Stomach (tissue), 19 donors: ENCODE measurements at places on chromosomes 3 and 15. TPM values are rescaled to one million over a fixed set of nuclear protein-coding genes. Genes with fewer than 3 reads are reported as not detected.

- no peak overlapping the region for H3K4me3 ChIP-seq
- no peaks in the 10 kb centered on the region for H3K27me3 ChIP-seq
- DNase-seq: no peak
- peaks cover 20% of the 10 kb centered on the region for H3K4me1 ChIP-seq
- H3K27ac ChIP-seq: peak overlapping the region; percentile 29
These were observed 53.5 kb downstream of the ZBTB38 start for GRCh38 chr3:141421639-141422319.

Gene SH3BP5
- total RNA-seq: 1.8 TPM

Gene LRRIQ4
- not detected for total RNA-seq

Gene ZBTB38
- total RNA-seq: 64.3 TPM

DNA sequence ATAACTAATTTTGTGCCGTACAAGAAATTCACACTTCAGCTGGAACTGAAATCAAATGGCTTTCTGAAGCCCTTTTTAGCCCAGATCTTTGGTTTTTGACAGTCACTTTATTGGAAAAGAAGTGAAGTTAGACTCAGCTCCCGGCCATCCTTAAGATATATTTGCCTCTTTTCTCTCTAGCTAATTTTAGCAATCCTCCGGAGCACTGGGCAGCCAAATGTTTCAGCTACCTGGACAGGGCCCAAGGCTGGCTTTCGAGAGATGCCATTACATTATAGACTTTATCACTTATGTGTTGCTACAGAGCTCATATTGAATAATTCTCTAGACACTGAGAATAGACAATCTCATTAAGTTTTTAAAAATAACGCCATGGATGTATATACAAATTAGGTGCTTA lies 28.5 kb upstream of the RPL39L start:
- no peaks in the 10 kb centered on the region for H3K27me3 ChIP-seq
- no peak overlapping the region for H3K27ac ChIP-seq
- no peaks in the 10 kb centered on the region for H3K4me1 ChIP-seq
- no peak for DNase-seq
- no peaks in the 10 kb centered on the region for H3K36me3 ChIP-seq

Gene TIGIT
- 0.58 TPM for total RNA-seq

- DNase-seq: no peak
- H3K27me3 ChIP-seq: no peaks in the 10 kb centered on the region
- H3K4me3 ChIP-seq: no peak overlapping the region
- no peak overlapping the region for H3K27ac ChIP-seq
- H3K36me3 ChIP-seq: no peaks in the 10 kb centered on the region
These were observed 13.8 kb downstream of the PCOLCE2 start for GRCh38 chr3:142875099-142875498.

DNA sequence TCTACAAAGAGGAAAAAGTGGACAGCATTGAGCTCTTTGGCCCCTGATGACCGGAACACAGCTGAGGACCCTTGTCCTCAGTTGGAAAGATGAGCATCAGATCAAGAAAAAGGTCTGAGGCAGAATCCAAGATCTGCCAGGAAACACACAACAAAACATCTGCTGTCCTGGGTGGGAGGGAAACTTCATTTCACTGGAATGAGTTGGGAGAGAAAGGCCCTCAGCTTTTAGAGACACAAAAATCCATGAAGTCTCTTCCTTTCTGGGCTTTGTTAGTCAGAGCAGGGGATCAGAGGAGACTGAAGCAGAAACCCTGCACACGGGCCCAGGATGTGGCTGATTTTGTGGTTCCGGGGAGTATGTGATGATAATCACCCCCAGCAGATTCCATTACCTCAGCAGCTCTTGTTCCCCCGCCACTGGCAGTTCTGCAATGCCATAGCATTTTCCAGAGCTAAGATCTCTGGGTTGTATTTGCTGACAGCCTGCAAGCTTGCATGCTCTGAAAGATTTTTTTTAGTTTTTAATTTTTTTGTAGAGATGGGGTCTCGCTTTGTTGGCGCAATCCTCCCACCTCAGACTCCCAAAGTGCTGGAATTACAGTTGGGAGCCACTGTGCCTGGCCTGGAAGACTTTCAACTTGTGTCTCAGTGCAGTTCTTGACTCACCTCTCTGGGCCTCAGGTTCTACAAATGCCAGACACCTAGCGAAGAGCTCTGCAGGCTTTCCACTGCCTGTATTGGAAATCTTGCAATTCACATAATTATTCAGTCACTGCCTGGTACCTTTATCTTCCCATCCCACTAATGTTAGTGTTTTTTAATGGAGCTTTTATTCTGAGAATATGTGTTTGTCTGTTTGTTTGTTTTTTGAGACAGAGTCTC lies 5.8 kb upstream of the TATDN2 start:
- no peak overlapping the region for H3K27ac ChIP-seq
- H3K27me3 ChIP-seq: no peaks in the 10 kb centered on the region
- H3K36me3 ChIP-seq: peaks cover 33% of the 10 kb centered on the region
- DNase-seq: peak; percentile 69
- H3K4me3 ChIP-seq: no peak overlapping the region

- H3K27ac ChIP-seq: no peak overlapping the region
- no peaks in the 10 kb centered on the region for H3K27me3 ChIP-seq
- no peaks in the 10 kb centered on the region for H3K4me1 ChIP-seq
- DNase-seq: no peak
- H3K4me3 ChIP-seq: no peak overlapping the region
These were observed 342.3 kb downstream of the LRRC3B start for GRCh38 chr3:26964836-26965235.

- no peak overlapping the region for H3K4me3 ChIP-seq
- H3K27ac ChIP-seq: no peak overlapping the region
- DNase-seq: no peak
- H3K36me3 ChIP-seq: no peaks in the 10 kb centered on the region
These were observed 9.2 kb upstream of the HLTF start for GRCh38 chr3:149095487-149095886.

DNA sequence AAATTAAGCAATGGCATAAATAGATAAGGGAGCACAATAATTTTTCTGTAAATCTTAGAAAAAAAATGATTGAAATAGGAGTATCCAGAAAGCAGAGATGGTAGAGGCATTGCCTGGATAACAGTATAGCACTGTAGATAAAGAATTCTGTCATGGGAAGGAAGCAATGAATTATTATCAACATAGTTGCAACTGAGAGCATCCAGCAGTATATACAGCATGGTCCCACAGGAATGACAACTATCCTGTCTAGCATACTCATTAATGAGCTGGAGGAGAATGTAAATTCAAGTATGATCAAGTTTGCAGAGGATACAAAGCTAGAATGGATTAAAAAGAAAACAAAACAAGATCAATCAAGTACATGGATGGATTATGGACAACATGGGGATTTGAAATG lies 90.8 kb downstream of the DPH6 start:
- no peak for DNase-seq
- H3K36me3 ChIP-seq: no peaks in the 10 kb centered on the region
- H3K27me3 ChIP-seq: no peaks in the 10 kb centered on the region
- no peak overlapping the region for H3K4me3 ChIP-seq
- no peaks in the 10 kb centered on the region for H3K4me1 ChIP-seq

GRCh38 chr15:66294932-66295235 lies 1.5 kb downstream of the DIS3L start:
- peak overlapping the region; percentile 92 for H3K27ac ChIP-seq
- H3K4me3 ChIP-seq: peak overlapping the region; percentile 75
- DNase-seq: no peak
- H3K27me3 ChIP-seq: no peaks in the 10 kb centered on the region
- H3K36me3 ChIP-seq: peaks cover 12% of the 10 kb centered on the region
- H3K4me1 ChIP-seq: peaks cover 44% of the 10 kb centered on the region

Gene VIPR1
- total RNA-seq: 18.3 TPM

- no peaks in the 10 kb centered on the region for H3K27me3 ChIP-seq
- no peaks in the 10 kb centered on the region for H3K36me3 ChIP-seq
- H3K4me3 ChIP-seq: no peak overlapping the region
- no peak for DNase-seq
- H3K27ac ChIP-seq: no peak overlapping the region
- H3K4me1 ChIP-seq: no peaks in the 10 kb centered on the region
These were observed 424.1 kb downstream of the ZNF385D start for GRCh38 chr3:21326704-21327475.

Gene NLGN1
- 10.5 TPM for total RNA-seq

DNA sequence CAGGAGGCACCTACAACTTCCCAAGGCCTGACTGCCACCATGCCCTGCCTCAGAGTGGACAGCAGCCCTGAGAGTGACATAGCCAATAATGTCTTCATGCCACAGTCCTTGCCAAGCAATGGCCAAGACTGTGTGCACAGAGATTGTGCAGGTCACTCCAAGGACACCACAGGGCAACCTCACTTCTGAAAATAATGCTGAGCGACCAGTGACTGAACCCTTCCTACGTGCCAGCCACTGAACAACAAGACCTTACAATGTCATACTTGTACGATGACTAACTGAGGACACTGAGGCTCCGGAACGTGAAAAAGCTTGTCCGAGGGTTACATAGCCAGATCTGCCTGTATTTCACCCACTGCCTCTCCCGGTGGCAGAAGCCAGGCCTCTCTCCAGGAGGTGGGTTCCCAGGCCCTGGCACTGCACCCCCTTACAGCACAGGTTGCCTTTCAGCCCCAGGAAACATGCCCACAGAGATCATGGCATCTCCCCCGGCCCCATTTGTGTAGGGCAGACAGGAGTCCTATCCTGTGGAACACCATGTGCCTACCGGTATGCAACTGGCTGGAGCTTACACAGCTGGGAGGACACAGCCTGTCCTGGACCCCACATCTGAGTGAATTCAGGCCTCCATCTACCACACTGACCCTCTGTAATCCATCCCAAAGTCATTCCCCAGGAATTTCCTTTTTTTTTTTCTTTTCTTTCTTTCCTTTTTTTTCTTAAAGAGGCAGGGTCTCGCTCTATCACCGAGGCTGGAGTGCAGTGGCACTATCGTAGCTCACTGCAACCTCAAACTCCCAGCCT lies 72.3 kb downstream of the SLC12A8 start:
- H3K4me1 ChIP-seq: peaks cover 13% of the 10 kb centered on the region
- no peaks in the 10 kb centered on the region for H3K27me3 ChIP-seq
- H3K4me3 ChIP-seq: no peak overlapping the region
- H3K27ac ChIP-seq: peak overlapping the region; percentile 30
- no peak for DNase-seq

DNA sequence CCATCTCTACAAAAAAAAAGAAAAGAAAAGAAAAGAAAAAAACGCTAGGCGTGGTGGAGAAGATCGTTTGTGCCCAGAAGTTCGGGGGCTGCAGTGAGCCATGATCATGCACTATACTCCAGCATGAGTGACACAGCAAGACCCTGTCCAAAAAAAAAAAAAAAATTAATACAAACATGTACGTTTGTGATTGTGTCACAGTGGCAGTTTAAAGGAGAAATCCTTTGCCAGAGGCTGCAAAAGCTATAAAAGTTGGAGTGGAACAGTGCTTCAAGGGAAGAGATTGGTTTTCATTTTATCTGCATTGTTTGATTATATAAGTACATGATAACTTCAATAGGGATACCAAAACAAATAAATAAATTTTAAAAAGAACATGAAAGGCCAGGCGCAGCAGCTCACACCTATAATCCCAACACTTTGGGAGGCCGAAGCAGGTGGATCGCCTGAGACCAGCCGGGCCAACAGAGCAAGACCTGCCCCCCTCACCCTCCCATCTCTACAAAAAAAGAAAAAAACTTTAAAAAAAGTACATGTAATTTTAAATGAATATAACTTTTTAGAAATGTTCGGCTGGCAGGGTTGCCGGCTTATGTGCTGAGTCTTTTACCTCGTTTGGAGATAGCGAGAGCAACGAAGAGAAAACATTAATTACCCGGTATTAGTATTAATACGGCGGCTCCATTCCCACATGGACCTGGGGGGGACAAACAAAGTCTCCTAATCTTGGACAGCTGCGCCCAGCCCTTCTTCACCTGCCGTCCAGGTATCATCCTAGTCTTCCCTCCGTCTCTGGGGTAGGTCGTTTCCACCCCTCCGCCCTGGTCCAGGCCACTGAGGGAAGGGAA lies 573 bp upstream of the DIS3L start:
- no peaks in the 10 kb centered on the region for H3K36me3 ChIP-seq
- H3K27ac ChIP-seq: peak overlapping the region; percentile 84
- H3K4me1 ChIP-seq: peaks cover 21% of the 10 kb centered on the region
- no peaks in the 10 kb centered on the region for H3K27me3 ChIP-seq

- DNase-seq: no peak
- no peaks in the 10 kb centered on the region for H3K4me1 ChIP-seq
- no peaks in the 10 kb centered on the region for H3K27me3 ChIP-seq
These were observed 40.5 kb downstream of the HES1 start for GRCh38 chr3:194176274-194176991.

DNA sequence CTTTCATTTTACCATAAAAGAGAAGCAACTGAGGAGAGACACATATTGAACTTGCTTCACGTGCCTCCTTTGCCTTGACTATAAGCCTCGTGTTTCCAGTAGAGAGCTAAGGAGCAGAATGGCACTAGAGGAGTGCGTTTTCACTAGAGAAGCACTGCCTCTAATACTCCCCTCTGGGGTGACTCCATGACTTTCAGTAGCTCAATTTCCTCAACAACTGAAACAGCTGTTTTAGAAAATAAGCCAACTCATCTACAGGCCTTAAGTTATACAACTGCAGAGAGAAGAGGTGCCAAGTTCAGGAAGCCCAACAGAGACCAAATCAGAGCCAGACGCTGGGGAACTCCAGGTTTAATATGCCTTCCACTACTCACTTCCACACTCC lies 1.9 kb downstream of the UBP1 start:
- H3K36me3 ChIP-seq: no peaks in the 10 kb centered on the region
- peak overlapping the region; percentile 98 for H3K27ac ChIP-seq
- peak overlapping the region; percentile 93 for H3K4me3 ChIP-seq

Gene PCSK6
- total RNA-seq: 21.2 TPM

- no peaks in the 10 kb centered on the region for H3K27me3 ChIP-seq
- H3K4me1 ChIP-seq: no peaks in the 10 kb centered on the region
- no peak for DNase-seq
- H3K36me3 ChIP-seq: no peaks in the 10 kb centered on the region
- H3K27ac ChIP-seq: no peak overlapping the region
These were observed 161.3 kb downstream of the ABHD5 start for GRCh38 chr3:43852066-43852465.

GRCh38 chr15:51135276-51135675 lies 40.6 kb upstream of the TNFAIP8L3 start:
- H3K4me3 ChIP-seq: no peak overlapping the region
- H3K4me1 ChIP-seq: no peaks in the 10 kb centered on the region
- no peaks in the 10 kb centered on the region for H3K36me3 ChIP-seq
- no peak overlapping the region for H3K27ac ChIP-seq
- DNase-seq: no peak

Gene SPESP1
- 1.8 TPM for total RNA-seq
